ENCODE measurements at places on chromosomes 2 and 18.

GRCh38 chr2:186590350-186590758 is 498 bp downstream of the ITGAV start:
- DNase-seq = no peak

- peak; percentile 15 for DNase-seq
These were observed 89.8 kb upstream of the KCNH7 start for GRCh38 chr2:162928356-162928755.

DNA sequence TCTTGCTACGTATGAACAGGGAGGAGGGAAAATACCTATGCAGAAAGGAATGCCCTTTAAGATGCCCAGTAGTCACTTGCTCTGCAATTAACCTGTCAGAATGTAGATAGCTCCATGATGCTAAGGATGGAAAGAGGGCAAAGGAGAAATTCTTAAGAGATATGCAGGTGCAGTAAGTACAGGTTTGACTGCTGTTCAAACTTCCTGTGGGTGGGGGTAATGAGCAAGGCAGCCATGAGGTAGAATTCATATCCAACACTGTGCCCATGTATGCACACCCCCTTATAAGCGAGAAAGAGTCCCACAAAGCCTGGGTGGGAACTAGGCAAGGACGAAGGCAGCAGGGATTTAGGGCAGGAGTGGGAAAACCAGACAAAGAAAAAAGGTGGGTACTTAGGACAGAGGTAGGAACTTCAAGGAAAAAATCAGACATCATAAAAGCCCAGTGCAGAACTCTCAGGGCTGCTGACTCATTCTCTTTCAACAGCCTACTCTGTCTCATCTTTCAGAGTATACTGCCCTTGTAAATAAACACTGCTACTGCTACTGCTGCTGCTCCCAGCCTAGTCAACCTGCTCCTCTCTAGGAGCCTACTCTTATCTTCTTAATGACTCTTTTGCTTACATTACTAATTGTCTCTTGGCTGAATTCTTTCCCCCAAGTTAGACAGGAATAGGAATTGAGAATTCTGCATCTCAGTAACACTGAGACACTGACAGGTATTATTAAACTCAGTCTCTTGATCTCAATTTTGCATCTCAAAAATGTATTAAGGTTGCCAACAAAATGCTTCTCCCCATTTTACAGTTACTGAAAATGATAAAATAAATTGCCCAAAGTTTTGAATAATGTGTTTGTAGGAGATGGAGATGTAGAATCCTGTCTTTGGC is 189.0 kb downstream of the PTH2R start:
- peak; percentile 41 for DNase-seq

DNA sequence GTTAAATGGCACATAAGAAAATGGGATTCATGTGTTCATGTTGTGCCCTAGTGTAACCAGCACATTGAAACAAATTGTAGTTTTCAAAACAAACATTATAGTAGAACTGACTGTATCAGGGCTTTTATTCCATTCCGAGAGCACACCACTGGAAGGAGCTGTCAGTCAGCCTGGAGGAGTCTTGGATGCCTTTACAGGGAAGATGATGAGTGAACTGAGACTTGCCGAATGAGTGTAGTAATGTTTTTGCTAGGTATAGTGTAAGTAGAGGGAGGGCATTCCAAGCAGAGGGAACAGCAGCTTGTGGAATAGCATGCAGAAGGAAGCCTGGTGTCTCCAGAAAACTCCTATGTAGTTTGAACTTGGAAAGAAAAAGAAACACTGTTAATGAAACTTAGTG is 183.5 kb downstream of the MCFD2 start:
- no peak for DNase-seq

DNA sequence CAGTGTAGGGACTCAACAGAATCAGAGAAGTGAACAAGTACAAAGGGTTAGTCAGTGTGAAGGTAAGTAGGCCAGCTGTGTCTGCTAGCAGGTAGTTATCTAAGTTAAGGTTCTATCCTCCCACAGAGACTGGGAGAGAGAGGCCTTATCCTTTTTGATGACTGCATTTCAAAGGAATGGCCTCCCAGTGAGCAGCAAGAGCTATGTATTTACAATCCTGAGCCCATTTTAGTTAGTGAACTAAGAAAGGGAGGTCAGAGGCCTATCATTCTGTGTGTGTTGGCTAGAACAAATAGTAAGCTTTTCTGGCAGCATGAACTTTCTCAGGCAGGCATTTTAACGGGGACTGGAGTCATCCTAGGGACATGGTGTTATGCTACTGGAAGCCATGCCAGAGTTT is 182.9 kb downstream of the VWC2L start:
- DNase-seq = peak; percentile 41

DNA sequence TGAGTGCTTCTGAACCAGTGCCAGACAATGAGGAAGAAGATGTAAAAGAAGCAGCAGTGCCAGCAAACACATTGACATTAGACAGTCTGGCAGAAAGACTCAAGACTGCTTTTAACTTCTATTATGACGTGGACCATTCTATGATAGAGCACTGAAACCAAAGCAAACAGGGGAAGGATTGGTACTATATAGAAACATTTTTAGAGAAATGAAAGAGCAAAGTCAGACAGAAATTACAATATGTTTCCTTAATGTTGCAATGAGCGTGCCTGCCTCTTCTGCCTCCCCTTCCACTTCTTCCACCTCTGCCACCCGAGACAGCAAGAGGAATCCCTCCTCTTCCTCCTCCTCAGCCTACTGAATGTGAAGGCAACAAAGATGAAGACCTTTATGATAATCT is 39.7 kb downstream of the DHX57 start:
- no peak for DNase-seq
